ENCODE measurements at places on chromosomes 4 and X.

DNA sequence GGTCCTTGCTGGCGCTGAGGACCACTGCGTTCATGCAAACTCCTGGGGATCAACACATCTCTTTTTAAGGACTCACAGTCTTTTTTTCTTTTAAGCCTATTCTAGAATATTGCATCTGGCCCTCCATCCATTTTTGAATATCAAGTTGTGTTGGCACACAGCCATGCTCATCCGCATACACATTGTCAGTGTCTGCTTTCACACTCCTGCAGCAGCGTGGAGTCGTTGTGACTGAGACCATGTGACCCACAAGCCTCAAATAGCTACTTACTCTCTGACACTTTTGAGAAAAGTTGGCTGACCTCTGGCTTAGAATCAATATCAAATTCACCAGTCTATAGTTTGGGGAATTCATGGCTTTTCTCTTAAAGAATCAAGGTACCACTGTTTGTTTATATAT is 191.8 kb upstream of the S100G start:
- DNase-seq, result no peak

DNA sequence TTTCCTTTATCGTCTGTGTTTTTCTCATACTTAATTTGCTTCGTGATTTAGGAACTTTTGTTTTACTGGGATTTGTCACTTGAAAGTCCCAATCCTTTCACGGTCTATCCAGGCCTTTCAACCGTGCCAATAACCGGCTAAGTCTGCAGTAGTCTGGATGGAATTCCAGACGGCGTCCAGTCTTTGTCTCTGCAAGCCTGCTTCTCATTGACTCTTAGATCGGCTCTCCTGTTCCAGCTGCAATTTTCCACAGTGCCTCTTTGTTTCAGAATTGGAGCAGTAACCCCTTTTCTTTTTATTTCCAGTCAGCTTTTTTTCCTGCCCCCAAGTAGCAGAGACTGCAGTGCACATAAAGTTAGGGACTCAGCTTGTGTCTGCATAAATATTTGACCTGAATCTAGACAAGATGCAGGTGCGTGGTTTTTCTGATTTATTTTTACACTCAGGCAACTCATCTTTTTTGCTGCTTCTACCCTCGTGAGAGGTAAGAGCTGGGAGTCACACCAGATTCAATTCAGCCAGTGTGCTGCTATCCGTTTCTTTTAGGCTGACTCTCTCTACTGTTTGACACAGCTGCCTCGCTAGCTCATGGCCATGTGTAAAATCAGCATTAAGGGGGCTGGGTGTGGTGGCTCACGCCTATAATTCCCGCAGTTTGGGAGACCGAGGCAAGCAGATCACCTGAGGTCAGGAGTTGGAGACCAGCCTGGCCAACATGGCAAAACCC is 37.4 kb upstream of the DHRSX start:
- DNase-seq, result no peak

DNA sequence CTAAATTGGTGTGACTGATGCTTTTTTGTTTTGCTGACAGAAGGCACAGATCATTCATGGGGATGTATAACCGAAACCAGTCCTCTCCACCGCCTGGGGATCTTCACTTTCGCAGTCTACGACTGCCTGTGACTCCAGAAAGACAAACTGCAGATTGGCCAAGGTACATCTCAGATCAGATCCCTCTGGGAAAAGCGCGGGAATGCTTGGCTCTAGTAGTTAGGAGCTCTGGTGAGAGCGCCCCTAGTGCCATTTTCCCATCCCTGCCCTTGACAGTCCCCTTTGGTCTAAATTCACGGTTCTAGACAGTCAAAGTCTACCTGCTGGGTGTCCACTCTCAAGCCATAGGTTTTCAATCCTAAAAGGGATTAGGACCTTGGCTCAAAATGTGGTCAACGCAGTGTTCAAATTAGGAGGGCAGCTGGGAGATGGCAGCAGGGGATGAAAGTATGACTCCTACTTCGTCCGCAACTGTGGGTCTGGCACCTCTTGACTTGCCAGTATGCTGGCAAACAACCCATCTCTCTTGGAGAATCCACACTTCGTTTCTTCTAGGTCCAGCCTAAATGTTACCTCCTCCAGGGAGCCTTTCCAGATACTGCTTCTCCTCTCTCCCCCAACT is 6.9 kb upstream of the HAND2 start:
- no peak for DNase-seq

- DNase-seq, result no peak
Measured at GRCh38 chr4:122666527-122667245, 45.8 kb upstream of the IL21 start.

- no peak for DNase-seq
Measured at GRCh38 chr4:82230306-82230705, 143.5 kb downstream of the HNRNPD start.

GRCh38 chrX:47645530-47645929 is 4.8 kb downstream of the ELK1 start:
- no peak for DNase-seq

- DNase-seq, result no peak
Measured at GRCh38 chr4:104795264-104795939, 300.7 kb upstream of the CXXC4 start.

GRCh38 chr4:5712517-5712916 is 1.5 kb downstream of the EVC start:
- no peak for DNase-seq

DNA sequence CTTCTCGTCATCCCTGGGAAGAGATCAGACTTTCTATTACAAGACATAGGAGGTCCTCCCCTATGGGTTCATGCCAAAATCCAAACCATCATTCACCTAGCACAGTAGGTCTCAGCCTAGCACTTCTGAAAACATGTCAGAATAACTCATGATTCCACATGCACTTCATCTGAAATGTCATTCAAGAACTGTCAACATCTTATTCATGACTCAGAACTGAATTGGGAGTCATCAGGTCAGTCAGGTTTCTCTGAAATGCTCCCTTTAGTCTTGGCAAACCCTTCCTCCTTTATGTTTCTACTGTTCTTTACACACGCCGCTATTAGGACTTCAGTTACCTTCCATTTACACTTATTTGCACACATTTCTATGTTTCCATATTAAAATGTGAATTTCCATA is 67.2 kb downstream of the ANTXR2 start:
- DNase-seq, result no peak

GRCh38 chr4:144402176-144402575 is 243.8 kb upstream of the HHIP start:
- no peak for DNase-seq

DNA sequence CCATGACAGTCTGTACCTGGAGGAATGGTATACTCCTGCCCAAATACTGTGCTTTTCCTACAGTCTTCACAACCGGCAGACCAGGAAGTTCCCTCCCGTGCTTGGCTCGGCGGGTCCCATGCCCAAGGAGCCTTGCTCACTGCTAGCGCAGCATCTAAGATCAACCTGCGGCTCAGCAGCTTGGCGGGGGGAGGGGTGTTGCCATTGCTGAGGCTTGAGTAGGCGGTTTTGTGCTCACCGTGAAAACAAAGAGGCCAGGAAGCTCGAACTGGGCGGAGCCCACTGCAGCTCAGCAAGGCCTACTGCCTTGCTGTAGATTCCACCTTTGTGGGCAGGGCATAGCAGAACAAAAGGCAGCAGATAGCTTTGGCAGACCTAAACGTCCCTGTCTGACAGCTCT is 152.7 kb downstream of the TEX11 start:
- no peak for DNase-seq

Measured in NCI-H2171 (cell line).